ENCODE measurements at places on chromosomes 7 and 10.

DNA sequence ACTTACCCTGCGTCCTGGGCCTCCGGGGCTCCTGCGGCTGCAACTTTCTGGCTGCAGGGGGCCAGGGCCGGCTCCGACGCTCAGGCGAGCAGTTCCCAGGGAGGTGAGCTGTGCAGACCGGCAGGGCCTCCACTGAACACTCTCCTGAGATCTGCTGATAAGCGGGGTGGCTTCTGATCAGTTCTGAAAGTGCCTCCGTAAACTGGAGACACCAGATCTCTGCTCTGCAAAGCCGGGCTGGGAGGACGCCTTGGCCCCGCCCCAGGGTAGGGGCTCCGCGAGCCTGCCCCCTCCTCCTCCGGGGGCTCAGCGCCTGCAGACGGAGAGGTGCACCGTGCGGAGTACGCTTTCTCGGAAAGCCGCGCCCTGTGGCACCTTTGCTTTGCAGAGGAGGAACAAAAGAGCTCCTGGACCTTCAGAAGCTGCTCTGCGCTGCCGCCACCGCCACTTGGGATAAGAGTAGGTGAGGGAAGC lies 141.3 kb upstream of the VKORC1L1 start:
- DNase-seq = no peak

GRCh38 chr7:100974021-100974420 lies 4.7 kb downstream of the MUC12 start:
- DNase-seq = no peak

DNA sequence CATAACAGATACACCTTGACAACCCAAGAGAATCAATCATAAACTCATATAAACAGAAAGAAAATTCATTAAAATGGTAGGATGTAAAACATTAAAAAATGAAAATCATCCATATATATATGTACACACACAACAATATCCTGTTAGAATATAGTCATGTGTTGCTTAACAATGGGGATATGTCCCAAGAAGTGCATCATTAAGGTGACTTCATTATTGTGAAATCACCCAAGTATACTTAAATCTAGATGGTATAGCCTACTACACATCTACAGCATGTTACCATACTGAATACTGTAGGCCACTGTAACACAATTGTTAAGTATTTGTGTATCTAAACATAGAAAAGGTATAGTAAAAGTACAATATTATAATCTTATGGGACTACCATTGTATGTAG lies 115.8 kb upstream of the TMEM168 start:
- DNase-seq = no peak

GRCh38 chr10:86317949-86318725 lies 48.5 kb downstream of the GRID1 start:
- DNase-seq = no peak

DNA sequence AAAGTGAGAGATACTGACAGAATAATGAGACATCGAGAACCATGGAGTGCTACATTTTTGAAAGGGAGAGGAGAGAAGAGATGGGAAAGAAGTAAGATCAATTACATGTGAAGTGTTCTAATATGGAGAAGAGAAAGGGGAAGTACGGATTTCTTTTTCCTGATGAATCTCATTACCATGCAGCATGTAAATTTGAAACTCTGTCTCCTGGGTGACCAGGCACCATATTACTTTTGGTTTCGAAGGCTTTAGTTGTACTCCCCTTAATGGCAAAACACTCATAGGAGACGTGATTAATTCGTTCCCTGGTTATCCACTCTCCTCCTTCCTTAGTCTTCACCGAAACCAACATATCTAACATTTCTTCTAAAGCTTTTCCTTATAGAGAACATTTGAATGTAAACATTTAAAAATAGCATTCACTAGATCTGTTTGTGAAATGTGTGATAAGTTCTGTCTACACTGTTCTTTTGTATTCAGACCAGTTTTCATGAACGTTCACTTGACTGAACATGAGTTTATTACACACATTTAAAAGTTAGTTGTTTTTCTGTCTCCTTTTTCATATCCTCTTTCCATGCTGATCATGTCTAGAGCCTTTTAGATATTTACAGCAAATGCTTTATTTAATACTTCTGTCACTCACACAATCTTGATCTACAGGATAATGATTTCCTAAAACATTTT lies 80.2 kb upstream of the MSRB2 start:
- no peak for DNase-seq

GRCh38 chr10:124279882-124280281 lies 138.8 kb downstream of the OAT start:
- no peak for DNase-seq

DNA sequence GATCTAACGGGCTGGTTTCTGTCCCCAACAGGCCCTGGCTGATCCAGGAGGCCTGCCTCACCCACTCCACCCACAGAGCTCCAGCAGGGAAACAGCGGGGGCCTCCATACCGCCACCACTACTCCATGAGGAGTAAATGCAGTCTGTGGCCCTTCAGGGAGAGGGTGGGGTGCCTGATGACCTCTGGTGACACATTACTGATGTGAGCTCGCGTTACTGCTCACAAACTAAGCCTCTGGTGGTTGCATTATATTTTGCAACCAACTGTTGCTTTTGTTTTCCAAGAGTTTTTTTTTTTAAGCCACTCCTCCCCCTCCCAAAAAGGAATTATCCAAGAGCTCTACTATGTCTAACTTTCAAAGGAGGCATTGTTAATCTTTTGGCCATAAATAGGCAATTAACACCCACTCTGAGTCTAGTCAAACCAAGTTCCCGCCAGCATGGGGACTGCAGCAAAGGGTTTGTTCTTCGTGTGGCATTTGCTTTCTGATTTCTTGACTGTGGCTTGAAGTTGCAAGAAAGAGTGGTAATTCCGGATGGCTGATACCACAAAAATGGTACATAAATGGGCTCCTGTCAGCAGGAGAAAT lies 72.6 kb downstream of the FAM53B start:
- DNase-seq = no peak

GRCh38 chr10:129530581-129530980 lies 63.5 kb downstream of the MGMT start:
- no peak for DNase-seq

DNA sequence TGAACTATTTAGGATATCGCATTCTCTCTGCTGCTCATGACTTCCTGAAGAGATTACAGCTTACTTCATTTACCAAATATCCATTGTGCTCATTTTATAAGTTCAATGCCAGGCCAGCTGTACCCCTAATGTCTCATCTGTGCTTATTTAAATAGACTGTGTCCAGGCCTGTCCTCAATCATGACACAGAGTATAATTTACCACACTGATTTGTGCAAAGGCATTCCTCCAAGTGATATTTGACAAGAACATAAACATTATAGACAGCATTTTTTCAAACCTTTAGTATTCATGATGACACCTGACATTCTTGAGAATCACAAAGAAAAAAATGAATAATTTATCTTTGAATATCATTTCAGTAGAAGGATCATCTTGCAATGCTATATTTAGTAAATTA lies 260.1 kb upstream of the SEMA3D start:
- no peak for DNase-seq

DNA sequence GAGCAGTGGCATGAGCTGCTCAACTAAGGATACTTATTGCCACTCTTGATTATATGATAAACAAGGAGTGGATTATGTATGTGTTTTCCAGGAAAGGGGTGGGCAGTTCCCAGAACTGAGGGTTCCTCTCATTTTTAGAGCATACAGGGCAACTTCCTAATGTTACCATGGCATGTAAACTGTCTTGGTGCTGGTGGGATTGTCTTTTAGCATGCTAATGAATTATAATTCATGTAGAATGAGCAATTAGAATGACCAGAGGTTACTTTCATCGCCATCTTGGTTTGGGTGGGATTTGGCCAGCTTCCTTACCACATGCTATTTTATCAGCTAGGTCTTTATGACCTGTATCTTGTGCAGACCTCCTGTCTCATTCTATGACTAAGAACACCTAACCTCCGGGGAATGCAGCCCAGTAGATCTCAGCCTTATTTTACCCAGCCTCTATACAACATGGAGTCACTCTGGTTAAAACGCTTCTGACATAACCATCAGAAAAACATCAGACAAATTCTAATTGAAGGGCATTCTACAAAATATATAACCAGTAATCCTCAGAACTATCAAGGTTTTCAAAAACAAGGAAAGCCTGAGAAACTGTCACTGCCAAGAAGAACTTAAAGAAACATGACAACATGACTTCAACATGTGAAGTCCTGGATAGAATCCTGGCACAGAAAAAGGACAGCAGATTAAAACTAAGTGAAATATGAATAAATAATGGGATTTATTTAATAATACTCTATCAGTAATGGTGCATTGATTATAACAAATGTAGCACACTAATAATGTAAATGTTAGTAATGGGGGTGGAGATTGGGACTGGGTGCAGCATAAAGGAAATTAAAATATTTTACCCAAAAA lies 365.0 kb downstream of the SEMA3D start:
- DNase-seq = no peak

DNA sequence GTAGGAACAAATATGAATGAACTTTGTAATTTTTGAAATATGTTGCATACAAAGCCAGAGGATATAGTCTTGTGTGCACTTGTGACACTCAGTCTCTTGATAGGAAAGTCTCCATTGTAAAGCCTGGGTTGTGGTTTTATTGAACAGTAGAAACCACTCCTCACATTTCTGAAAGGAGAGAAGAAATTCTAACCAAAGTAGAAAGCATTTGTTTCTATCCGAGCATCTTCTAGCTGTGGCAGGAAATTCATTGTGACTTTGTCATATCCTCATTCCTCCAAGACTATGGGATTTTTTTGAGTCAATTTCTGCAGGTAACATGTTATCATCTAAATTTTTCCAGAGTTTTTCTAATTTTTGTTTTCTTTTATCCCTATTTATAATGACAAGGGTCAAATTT lies 55.5 kb upstream of the NCF1 start:
- DNase-seq = no peak

DNA sequence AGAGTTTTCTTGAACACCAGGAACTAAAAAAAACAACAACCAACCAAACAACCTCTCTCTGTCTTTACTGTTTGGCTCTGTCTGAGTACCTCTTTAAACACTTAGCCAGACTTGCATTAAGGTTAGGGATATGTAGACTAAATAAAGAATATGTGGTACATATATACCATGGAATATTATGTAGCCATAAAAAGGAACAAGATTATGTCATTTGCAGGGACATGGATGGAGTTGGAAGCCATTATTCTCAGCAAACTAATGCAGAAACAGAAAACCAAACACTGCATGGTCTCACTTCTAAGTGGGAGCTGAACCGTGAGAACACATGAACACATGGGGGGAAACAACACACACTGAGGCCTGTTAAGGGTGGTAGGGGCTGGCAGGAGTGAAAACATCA lies 116.0 kb upstream of the ANTXRL start:
- no peak for DNase-seq

DNA sequence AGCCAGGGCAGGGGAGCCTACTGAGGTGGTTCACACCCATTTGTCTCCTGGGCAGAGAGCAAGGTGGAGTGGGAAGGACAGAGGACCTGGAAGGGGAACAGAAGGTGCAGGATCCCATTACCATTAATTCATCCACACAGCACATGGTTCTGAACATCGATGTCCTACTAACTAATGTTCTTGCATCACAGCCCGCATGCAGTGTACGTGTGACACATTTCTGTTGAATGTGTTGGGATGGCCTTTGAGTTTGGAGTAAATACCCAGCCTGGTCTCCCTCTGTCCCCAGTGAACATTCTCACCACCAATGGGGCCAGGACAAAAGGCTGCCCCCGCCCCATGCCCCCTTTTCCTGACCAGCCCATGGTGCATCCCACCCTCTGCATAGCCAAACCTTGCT lies 46.3 kb downstream of the FAM241B start:
- no peak for DNase-seq

- no peak for DNase-seq
Observed at GRCh38 chr10:14810969-14811953, 26.6 kb downstream of the CDNF start.

DNA sequence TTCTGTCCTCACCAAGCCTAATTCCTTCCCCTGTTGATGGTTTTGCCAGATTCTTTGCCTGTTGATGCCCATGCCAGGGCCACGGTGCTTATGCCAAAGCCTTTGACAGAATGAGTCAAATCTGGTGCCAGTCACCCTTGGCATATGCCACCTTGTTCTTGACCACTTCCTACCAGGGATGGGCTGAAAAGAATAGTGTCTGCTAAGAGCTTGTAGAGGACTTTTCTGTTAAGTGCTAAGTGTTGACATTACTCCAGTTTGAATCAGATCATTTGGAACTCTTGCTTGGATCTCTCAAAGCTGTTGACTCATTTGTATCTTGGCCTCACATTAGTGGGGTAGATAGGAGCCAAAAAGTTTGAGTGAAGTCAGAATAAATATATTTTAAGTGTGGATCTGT lies 661.2 kb downstream of the AUTS2 start:
- no peak for DNase-seq

GRCh38 chr7:21543528-21544302 lies 876 bp downstream of the DNAH11 start:
- no peak for DNase-seq

- DNase-seq = peak; percentile 23
Observed at GRCh38 chr10:76459016-76459730, 1027.7 kb downstream of the LRMDA start.

DNA sequence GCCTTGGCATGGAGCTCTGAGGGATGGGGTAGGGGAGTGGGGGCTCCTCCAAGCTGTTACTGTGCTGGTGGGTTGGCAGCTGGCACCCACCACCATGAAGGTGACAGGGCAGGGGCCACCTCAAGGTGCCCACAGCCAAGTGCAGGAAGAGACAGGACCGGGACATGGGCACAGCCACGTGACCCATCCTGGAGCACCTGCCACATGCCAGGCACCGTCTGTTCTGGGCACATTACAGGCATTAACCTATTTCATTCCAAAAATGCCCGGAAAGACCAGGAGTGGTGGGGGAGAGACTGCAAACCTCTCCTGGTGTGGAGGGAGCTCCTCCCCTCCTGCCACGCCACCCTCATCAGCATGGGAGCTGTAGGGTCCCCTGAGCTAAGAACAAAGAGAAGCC lies 56.7 kb downstream of the CAMK2B start:
- DNase-seq = no peak

GRCh38 chr7:132527467-132528410 lies 48.5 kb downstream of the PLXNA4 start:
- DNase-seq = peak; percentile 30

GRCh38 chr7:135231686-135232085 lies 2.0 kb upstream of the STRA8 start:
- DNase-seq = no peak

DNA sequence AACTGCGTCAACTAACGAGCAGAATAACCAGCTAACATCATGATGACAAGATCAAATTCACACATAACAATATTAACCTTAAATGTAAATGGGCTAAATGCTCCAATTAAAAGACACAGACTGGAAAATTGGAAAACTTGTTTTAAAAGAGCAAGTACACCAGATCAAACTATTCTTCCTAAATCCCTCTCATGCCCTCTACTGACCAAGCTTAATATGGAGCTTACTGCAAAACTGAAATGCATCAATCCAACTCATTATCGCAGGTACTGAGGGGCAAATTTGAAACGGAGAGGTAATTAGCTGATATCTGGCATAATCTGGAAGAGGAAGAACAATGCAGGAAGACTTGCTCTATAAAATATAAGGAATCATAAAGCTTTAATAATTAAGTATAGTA lies 1223.8 kb downstream of the NXPH1 start:
- no peak for DNase-seq
